Fibroblast of mammary gland (primary cell): ENCODE measurements at places on chromosomes 3 and 15.

DNA sequence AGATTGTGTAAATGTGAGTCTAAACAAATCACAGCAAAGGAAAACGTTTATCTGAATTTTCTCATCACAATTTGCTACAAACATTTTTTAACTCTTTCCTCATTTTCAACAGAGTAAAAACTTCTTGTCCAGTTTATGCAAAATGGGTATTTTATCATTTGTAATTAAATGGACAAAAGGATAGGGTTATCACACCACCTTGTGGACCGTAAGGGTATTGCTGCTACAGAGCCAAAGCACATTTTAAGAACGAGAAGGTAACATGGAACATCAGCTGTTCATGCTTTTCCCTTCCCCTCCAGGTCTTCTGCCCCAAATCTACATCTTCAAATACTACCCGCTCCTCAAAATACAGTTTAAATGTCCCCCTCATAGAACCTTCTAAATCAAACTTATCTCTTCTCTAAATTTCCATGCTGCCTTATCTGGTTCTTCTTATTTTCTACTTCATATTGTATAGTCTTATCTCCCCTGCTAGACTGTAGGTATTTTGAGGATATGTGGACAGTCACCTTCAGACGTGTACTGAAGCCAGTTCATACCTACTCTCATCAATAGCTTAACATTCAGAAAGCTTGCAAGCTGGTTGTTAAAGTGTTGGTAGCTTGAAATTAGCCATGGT lies 12.8 kb upstream of the SETMAR start:
- DNase-seq: peak; percentile 55

DNA sequence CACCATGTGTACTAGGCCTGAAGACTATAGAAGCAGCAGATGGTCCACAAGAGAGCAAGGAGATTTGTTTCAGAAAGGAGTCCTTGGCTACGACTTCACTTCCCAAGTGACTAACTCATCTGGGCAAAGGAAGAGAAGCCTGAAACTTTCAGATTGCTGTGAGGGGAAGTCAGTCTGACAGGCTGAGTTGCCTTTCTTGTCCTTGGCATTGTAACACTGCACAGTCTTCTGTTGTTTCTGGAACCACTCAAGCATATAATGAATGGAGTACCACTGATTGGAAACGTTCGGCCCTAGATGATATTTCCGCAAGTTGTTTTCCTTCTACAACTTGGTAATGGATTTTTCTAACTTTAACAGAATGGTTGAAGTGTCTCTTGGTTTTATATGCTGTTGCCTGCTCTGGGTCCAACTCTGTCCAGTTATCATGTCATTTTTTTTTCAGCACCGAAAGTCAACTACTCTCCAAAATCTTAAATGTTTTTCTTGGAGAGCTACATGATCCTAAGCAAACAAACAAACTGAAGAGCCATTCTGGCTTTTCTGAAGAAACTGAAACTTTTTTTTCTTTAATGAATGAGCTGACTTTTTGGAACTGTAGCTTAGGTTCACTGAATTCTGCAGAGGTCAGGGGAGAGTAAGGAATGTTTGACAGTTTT lies 685.7 kb downstream of the MECOM start:
- DNase-seq: peak; percentile 54

- no peak for DNase-seq
Measured at GRCh38 chr3:168517249-168518071, 421.7 kb upstream of the GOLIM4 start.

- no peak for DNase-seq
Measured at GRCh38 chr15:57387564-57388076, 11.3 kb downstream of the CGNL1 start.

DNA sequence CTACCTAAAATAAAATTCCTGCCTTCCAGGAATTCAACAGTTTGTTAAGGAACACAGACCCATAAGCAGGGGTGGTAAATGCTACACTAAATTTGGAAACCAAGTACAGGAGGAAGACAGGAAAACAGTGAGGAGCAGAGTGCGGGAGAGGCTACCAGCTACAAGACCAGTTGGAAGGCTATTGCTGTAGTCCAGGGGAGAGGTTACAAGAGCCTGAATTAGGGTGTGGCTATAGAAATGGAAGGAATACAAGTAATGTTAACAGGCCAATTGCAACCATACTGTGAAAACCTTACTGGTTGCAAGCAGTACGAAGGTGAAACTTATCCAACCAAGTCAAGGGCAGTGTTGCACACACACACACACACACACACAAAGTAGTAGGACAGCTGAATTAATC lies 880 bp upstream of the ARMC8 start:
- no peak for DNase-seq

- no peak for DNase-seq
Measured at GRCh38 chr3:48518069-48518468, 14.1 kb upstream of the SHISA5 start.

- DNase-seq: peak; percentile 14
Measured at GRCh38 chr3:67094774-67095173, 96.7 kb downstream of the KBTBD8 start.

DNA sequence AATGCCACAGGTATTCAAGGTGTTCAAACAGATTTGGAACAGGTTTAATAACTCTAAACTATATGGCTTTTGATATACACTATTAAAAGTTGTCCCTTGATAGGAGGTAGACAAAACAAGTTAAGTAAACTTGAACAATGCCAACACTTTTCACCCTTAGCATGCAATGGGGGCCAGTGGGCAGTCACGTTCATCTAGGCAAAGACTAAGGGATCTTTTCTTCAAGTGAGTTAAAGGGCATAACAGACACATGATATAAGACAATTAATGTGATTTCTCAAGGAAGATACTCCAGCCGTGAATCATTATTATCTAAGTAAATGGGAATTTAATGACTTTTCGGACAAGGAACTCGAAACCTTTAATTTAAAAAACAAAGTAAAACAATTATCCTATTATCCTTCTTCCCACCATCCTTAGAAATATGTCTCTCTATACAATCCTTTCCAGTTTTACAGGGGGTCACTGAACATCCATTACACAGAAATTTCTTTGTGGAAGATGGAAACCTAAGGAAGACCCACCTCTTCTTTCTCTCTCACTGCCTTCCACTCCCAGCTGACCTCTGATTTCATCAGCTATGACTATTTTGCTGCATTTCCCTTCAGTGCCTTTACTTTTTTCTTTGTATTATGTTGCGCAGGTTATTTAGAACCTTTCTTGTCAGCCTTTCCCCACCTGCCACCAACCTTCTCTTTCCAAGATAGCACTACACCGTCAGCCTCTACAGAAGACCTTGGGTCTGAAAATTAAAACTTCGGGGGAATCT lies 1.5 kb downstream of the CLDN1 start:
- no peak for DNase-seq

DNA sequence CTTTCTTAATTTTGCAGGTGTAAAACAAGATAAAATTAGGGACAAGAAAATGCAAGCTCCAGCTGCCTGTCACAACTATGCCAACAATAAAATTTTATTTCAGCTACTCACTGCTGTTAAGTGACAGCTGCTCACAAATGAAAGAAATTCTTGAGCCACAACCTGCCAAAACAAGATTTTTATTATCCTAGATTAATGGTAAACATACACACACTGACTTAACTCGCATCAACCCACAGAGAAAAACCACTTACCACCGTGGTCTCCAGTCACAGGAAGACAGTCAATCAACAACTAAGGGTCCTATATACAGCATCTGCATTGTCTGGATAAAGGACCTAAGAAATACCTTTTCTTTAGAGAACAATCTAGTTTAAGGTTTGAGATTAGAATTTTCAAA lies 31.3 kb downstream of the EFL1 start:
- DNase-seq: no peak

DNA sequence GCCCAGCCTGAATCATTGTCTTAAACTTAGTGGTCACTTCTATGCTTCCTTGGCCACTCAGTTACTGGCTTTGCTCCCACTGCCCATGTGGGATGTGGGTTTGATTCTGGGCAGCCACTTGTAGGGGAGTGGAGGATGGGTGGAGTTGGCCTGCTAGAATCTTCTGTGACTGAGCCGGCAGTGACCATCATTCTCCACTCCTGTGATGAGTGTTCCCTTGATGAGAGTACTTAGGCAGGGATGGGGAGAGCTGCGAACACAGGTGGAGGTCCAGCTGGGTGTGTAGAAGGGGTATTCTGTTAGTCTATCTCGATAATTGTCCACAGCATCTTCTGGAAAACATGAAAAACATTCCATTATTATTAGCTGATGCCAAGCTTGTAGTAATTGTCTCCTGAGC lies 8.0 kb downstream of the TM6SF1 start:
- no peak for DNase-seq

- DNase-seq: no peak
Measured at GRCh38 chr3:127629467-127630403, 750 bp downstream of the PODXL2 start.

- peak; percentile 15 for DNase-seq
Measured at GRCh38 chr15:74716651-74717050, 8.7 kb downstream of the CYP1A1 start.

DNA sequence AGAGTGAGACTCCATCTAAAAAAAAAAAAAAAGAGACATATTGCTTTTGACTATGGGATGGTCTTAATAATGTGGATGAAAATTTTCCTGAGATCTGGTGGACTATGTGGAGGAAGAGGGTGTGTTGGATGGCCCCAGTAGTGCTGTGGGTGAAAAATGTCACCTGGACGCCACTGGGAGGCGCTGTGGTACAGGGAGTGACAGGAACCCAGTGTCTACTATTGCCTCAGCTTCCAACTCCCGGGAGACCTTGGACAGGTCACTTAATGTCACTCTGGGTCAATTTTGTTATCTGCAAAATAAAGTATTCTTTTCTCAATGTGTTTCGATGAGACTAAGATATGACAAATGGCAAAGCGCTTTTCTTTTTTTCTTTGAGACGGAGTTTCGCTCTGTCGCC lies 27.7 kb upstream of the DCP1A start:
- peak; percentile 67 for DNase-seq

GRCh38 chr15:39890621-39891020 lies 29.4 kb downstream of the GPR176 start:
- DNase-seq: no peak

GRCh38 chr15:65532738-65533051 lies 2.4 kb downstream of the HACD3 start:
- DNase-seq: peak; percentile 62

DNA sequence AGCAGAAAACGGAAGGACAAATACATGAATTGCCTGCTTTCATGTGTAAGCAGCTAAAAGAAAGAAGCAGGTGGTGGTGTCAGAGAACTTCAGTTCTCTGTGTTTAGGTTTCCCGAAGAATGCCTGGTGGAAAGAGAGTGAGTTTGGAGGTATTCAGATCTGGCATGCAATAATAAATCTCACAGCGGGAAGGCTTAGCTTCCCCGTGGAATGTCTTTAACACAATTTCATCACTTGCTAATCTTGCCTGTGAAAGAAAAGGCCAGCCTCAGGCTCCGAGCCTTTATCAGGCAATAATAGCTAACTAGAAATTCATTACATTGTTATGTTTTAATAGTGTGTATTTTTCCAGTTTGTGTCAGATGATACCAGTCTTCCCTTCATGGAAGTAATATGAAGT lies 220.3 kb downstream of the PDZRN3 start:
- no peak for DNase-seq

DNA sequence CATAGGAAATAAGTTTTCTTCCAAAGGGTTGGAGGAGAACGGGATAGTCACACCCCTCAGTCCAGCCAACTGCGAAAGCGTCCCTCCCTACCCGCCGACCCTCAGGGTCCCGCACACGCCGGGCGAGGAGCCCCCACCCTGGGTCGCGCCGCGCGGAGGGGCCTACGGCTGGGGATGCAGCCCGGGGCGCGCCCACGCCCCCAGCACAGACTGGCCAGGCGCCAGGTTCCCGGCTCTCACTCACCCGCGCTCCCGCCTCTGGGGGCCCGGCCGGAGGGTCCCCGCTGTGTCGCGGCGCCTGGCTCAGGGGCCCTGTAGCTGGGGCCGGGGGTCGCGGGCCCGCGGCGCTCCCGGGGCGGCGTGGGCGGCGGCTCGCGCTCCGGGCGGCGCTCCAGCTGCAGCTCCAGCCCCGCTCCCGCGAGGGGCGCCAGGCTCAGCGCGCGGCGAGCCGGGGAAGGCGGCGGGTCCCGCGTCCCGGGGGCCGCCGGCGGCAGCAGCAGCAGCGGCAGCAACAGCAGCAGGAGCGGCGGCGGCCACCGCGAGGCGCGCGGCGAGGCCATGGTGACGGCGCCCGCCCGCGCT lies 375 bp downstream of the HEG1 start:
- no peak for DNase-seq

DNA sequence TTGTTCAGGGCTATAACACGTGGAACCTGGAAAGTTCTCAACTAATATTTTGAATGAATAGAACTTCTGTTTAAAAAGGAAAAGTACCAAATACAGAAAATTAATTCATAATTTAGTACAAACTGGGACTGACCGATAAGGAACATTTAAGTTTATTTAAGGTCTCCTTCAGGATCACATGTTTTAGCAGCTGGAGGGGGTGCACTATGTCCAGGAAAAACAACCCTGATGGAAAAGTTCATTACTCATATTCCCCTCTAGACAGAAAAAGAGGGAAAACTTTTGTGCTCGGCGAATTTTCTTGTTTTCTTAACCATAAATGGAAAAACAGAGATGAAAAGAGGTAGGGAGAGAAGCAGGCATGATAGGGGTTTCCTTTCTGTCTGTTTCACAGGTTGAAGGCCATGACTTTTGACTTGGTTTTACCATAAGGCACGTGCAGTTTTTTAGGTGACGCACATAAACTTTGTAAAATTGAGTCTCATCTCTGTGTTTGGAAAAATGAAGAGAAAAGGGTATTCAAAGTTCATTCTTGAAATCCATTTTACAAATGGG lies 26.5 kb downstream of the FRMD4B start:
- DNase-seq: no peak

GRCh38 chr3:151404316-151404715 lies 19.8 kb upstream of the P2RY12 start:
- DNase-seq: peak; percentile 56

DNA sequence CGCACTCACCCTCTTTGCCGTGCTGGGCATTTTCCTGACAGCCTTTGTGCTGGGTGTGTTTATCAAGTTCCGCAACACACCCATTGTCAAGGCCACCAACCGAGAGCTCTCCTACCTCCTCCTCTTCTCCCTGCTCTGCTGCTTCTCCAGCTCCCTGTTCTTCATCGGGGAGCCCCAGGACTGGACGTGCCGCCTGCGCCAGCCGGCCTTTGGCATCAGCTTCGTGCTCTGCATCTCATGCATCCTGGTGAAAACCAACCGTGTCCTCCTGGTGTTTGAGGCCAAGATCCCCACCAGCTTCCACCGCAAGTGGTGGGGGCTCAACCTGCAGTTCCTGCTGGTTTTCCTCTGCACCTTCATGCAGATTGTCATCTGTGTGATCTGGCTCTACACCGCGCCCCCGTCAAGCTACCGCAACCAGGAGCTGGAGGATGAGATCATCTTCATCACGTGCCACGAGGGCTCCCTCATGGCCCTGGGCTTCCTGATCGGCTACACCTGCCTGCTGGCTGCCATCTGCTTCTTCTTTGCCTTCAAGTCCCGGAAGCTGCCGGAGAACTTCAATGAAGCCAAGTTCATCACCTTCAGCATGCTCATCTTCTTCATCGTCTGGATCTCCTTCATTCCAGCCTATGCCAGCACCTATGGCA lies 41.1 kb upstream of the CSTA start:
- DNase-seq: no peak

GRCh38 chr3:46416811-46417510 lies 9.9 kb downstream of the CCRL2 start:
- DNase-seq: no peak
